ENCODE measurements at places on chromosomes 6 and 20.

DNA sequence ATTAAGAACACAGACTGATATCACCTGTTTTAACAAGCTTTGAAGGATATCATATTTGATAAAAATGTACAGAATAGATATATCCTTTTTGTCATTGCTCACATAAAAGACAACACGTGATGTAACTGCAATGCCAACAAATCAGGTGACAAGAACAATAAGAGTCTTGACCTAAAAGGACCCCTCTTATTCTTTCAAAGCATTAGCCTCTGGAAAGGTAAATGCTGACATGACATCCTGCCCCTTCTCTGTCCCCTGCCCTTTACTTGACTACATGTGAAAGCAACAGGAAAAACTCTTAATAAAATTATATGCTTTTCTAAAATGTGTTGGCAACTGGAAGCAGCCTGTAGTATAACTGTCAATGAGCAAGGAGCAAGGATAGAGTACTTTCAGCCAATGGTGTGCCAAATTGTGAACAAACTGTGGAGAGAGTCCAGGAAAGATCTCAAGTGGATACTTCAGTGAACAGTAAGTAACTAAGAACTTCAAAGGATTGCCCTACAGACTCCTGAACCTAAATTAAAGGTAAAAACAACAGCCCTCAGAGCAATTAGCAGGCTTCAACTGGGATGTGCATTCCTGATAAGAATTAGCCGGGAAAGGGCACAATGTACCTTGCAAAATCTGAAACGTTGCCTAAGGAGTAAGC lies 16.3 kb downstream of the PTPRK start:
- DNase-seq, result no peak

GRCh38 chr20:4697189-4697830 lies 24.4 kb upstream of the PRND start:
- DNase-seq, result no peak

- DNase-seq, result no peak
Measured at GRCh38 chr6:110509617-110510241, 33.3 kb upstream of the SLC22A16 start.

DNA sequence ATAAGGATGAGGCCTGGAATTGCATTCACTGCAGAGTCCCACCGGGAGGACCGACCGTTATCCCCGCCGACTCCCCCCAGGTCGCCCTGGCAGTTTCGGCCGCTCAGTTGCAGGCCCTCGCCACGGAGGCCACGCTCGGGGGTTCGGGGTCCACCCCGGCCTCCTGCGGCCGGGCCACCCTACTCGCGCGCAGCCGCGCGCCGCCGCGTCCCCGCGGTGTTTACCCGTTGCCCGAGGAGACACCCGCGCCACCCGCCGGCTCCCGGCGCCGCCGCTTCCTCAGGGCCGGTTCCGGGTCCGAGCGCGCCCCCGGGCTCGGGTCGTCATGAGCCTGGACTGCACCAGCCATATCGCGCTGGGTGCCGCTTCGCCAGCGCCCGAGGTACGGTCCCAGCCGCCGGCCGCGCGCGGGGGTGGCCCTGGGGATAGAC lies at the start of gene CCDC170:
Gene CCDC170, plus strand, starts transcription at position 214 of the 431 bp plus-strand sequence. Its CDS starts 112 bp downstream, at position 326.
- DNase-seq, result no peak

- DNase-seq, result no peak
Measured at GRCh38 chr6:30787954-30788353, 43.6 kb upstream of the IER3 start.

DNA sequence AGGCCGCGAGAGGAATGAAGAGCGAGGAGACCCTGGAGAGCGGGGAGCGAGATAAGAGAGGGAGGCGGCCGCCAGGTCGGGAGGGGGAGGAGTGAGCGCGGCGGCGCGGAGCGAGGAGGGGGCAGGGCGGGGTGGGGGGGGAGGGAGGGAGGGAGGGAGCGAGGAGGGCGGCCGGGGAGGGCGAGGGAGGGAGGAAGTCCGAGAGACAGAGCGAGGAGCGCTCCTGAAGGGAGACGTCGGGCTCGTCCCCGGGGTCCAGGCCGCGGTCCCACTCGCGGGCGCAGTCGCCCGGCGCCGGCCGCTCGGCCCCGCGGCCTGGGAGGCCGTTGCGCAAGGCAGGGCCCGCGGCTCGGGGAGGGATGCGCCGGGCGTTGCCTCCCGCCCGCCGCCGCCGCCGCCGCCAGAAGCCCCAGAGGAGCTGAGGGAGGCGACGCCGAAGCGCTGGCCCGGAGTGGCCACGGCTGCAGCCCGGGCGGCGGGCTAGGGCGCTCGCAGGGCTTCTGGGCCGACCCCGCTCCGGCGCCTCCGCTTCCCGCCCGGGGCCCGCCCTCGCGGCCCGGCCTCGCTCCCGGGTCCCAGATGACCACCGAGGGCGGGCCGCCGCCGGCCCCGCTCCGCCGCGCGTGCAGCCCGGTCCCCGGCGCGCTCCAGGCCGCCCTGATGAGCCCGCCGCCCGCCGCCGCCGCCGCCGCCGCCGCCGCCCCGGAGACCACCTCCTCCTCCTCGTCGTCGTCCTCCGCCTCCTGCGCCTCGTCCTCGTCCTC lies at the start of gene FOXF2:
Gene FOXF2, plus strand, starts transcription at position 208 of the 764 bp plus-strand sequence. Its CDS starts 372 bp downstream, at position 580.
- DNase-seq, result no peak

DNA sequence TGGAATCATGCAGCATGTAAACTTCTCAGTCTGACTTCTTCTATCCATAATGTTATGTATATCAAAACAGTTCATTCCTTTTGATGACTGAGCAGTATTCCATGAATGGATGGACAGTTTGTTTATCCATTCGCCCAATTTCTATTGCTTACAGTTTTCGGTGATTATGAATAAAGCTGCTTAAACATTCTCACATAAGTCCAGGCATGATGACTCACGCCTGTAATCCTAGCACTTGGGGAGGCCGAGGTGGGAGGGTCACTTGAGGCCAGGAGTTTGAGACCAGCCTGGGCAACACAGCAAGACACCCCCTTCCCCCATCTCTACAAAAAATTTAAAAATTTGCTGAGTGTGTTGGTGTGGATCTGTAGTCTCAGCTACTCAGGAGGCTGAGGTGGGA lies 22.9 kb upstream of the HMGA1 start:
- no peak for DNase-seq

DNA sequence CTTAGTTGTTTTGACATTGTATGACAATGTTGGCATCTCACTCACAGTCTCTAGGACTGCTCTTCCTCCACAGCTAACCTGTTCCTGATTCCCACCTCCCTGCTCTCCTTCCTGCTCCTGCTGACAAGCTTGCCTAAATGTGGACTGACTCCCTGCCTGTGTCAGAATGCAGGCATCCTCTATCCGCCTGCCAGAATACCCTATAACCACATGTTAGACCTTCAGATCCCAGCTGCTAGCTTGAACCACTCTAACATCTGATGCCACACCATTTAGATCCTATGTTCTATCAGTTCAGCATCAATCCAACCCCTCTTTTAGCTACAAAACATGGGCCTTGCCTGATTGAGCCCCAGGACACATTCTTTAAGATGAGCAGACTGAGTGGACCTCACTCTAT lies 12.2 kb downstream of the FILIP1 start:
- no peak for DNase-seq

DNA sequence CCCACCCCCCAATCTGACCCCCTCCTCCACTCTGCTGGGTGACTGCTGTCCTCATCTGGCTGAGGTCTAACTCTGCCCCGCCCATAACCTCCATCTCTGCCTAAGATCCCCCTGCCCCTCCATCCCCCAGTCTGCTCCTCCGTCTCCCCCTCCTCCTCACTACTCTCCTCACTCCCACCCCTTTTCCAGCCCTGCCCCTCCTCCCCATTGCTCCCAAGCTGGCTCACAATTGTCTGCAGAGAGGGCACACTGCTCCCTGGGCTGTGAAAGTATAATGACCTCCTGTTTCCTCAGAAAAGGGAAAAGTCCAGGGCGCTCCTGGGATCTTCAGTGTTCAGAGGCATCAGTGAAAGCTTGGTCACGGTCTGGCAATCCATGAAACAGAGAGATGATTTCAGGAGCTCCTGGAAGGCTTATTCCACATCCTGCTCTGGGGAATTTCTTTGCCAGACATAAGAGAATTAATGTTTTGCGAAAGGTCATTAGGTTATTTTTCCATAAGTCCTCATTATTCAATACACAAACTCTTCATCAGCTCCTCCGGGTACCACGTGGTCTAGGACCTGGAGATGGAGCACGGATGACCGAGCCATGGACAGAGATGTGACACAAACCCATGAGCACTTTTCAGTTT lies 21.5 kb downstream of the CST5 start:
- no peak for DNase-seq

- DNase-seq, result no peak
Measured at GRCh38 chr6:160832422-160832821, 130.4 kb downstream of the PLG start.

GRCh38 chr6:108180776-108181175 lies 15.0 kb downstream of the NR2E1 start:
- no peak for DNase-seq

- peak; percentile 14 for DNase-seq
Measured at GRCh38 chr6:111761783-111762312, 111.4 kb downstream of the FYN start.

GRCh38 chr6:159679091-159680077 lies 13.7 kb downstream of the SOD2 start:
- no peak for DNase-seq

DNA sequence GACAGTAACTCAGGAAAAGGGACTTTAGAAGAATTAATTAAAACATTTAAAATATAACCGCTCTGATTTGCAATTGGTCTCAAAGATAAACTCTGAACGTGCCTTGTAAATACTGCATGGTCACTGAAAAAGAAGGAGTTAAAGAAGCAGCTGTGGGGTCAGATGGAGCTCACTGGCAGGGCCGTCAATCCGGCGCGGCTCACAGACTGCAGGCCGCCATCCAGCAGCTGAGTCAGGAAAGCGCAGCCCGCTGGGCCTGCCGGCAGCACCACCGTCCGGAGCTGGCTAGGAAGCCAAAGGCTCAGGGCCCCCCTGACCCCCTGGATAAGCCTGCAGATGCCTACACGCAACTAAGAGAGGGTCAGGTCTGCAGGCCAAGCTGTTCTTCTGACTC lies 54.2 kb upstream of the FRMD1 start:
- DNase-seq, result no peak

DNA sequence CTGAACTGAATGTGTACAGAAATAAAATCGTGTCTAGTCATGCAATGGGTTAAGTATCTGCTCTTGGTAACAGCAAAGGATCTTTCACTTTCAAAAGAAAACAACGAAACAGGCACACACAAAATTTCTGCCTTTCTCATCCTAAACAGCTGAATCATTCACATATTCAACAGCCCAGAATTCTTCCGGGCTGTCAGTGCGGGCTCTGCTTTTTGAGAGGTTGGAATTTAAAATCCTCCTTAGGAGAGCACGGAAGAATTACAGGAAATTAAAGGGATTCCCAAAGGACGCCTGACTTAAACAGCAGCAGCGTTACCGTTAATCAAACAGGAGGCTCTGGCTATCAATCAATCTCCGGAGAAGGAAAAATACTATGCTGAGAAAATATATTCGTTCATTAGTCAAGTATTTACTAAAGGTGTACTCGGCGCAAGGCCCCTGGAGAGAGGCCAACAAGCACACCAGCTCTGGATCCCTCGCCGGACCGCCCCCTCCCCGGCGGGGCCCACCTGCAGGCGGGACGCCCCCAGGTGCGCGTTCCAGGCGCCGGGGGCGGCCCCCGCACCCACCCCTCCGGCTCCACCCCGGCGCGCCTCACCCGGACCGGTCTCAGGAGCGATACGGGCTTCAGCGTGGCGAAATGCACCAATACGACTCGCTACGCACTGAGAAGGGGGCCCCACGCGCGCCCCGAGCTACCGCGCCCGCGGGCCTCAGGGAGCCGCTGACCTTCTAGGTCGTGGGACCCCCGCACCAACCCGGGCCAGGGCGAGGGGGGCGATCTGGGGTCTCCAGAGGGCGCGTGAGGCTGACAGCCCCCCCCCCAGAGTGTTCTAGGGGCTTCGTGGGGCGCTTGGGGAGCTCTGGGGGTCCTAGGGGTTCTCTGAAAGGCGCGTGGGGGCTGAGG lies 1.0 kb downstream of the NAPB start:
- peak; percentile 27 for DNase-seq

Data from effector CD8-positive, alpha-beta T cell (primary cell).